ENCODE measurements at places on chromosomes 1 and 21. TPM values are rescaled to one million over a fixed set of nuclear protein-coding genes. Genes with fewer than 3 reads are reported as not detected.

DNA sequence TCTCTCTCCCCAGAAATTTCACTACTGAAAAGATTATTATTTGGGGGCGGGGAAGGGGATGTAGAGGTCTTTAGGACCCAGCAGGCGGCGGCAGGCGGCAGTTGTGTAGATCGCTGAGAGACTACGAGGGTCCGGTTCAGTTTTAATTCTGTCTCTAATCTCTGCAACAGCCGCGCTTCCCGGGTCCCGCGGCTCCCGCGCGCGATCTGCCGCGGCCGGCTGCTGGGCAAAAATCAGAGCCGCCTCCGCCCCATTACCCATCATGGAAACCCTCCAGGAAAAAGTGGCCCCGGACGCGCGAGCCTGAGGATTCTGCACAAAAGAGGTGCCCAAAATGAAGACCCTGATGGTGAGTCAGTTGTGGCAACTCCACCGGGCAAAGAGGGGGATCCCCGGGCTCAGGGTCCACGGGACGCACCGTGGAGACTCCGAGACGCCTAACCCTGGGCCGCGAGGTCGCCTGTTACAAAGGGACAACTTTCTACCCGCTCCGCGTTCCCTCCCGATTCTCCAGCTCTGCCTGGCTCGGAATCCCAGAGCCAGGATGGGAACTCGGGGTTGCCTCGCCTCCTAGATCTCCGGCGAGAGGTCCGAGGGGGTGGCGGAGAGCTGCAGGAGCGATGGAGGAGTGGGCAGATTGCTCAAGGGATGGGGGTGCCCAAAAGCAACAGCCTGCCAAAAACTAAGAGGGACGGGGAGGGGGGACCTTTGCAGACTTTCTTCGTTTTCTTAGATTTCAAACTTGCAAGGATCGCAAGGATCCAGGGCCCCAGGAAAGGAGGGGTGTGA is at the start of gene ST6GALNAC5:
Gene ST6GALNAC5 (plus strand): TSS at position 139 of the 789 bp plus-strand sequence.
- DNase-seq, result no peak

DNA sequence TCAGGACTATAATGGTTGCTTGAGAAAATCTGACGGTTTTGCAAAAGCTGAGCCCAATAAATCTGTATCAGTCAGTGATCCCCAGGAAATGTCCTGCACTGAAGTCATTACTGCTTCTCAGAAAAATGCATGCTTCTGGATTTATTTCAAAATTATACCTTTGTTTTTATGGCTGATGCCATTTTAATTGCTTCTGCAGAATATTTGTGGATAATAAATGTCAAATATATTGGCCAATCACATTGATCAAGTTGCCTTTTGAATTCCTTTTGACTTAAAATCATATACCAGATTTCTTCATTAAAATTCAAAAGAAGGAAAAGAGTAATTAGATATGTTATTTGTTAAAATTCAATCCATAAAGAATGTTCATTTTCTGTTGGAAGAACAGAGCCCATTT is 842.9 kb upstream of the ADGRL4 start:
- DNase-seq, result no peak

DNA sequence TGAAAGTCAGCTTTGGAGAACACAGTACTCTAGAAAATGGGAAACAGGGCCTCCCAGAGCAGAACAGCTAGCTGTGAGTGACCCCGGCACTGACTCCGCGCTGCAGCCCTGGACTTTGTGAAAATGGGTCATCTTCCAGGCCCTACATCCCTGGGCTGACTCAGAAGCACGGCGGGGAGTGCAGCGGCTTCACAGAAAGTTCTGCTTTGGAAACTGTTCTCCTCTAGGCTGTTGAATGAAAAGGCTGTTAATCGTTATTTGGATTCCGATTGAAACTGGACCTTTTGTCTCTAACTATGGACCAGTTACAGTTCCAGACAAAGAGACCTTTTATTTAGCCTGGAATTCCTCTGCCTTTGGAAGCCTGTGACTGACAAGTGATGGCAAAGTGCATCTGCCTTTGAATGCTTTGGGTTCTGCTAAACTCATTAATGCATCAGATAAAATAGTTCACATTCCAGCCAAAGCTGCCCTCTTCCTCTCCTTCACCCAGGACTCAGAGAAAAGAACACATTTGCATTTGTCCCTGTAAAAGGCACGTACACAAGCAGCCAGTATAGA is 144.9 kb upstream of the HOOK1 start:
- no peak for DNase-seq

- DNase-seq, result peak; percentile 86
Measured at GRCh38 chr21:41630249-41630648, 122.3 kb upstream of the TMPRSS2 start.

GRCh38 chr1:8541961-8542521 is 224.1 kb downstream of the SLC45A1 start:
- DNase-seq, result no peak

- DNase-seq, result no peak
Measured at GRCh38 chr1:2203671-2204414, 9.3 kb upstream of the FAAP20 start.

GRCh38 chr1:40532844-40533424 is 1.5 kb downstream of the ZNF684 start:
- DNase-seq, result peak; percentile 61

- DNase-seq, result no peak
Measured at GRCh38 chr21:42513151-42513984, at the start of gene SLC37A1. SLC37A1 (plus strand) TSS chr21:42513852; CDS start chr21:42518455, 4,603 bp downstream.

GRCh38 chr1:95660736-95661135 is 426.7 kb downstream of the RWDD3 start:
- no peak for DNase-seq

- no peak for DNase-seq
Measured at GRCh38 chr1:226957714-226958113, 17.6 kb downstream of the COQ8A start.

- no peak for DNase-seq
Measured at GRCh38 chr1:31568895-31569595, 7.3 kb upstream of the TINAGL1 start.

GRCh38 chr1:94542088-94542870 is 720 bp upstream of the F3 start:
- DNase-seq, result no peak

- DNase-seq, result no peak
Measured at GRCh38 chr1:10856863-10857598, 60.6 kb upstream of the CASZ1 start.

GRCh38 chr1:94125551-94126514 is 4.9 kb upstream of the ABCA4 start:
- DNase-seq, result no peak

DNA sequence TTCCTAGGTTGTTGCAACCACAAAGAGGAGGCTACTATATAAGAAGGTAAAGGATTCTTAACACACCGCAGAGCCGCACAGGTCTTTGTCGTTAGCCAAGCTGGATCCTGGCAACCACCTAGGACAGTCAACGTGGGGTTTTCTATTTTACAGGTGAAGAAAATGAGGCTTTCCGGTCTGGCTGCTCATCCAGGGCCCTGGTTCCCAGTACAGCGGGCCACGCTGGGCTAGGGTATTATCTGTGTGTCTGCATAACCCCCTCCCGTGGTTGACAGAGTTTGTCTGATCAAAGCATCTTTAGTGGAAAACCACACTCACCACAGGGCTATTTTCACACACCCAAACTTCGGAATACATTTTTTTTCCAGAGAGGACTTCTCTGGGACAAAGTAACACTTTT is 39.0 kb upstream of the PDE9A start:
- no peak for DNase-seq

DNA sequence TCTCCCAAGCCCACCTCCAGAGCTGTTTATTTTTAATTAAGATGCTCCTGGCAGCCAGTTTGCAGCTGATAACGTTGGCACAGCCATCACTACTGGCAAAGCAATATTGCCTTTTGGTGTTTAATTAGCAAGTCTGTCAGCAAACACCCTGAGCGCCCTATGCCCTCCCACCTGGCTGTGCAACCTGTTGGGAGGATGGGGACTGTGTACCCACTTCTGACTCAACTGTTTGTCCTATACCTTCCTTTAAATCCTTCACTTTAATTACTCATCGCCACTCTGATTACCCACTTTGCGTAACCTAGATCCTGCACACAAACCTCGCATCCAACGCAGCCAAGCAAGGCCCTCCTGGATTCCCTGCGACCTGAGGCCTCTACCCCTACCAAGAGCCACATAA is 67.1 kb downstream of the BCAR3 start:
- no peak for DNase-seq

GRCh38 chr1:201681375-201681774 is 142.4 kb downstream of the NAV1 start:
- DNase-seq, result no peak

GRCh38 chr1:176220100-176220689 is 13.1 kb upstream of the COP1 start:
- no peak for DNase-seq

DNA sequence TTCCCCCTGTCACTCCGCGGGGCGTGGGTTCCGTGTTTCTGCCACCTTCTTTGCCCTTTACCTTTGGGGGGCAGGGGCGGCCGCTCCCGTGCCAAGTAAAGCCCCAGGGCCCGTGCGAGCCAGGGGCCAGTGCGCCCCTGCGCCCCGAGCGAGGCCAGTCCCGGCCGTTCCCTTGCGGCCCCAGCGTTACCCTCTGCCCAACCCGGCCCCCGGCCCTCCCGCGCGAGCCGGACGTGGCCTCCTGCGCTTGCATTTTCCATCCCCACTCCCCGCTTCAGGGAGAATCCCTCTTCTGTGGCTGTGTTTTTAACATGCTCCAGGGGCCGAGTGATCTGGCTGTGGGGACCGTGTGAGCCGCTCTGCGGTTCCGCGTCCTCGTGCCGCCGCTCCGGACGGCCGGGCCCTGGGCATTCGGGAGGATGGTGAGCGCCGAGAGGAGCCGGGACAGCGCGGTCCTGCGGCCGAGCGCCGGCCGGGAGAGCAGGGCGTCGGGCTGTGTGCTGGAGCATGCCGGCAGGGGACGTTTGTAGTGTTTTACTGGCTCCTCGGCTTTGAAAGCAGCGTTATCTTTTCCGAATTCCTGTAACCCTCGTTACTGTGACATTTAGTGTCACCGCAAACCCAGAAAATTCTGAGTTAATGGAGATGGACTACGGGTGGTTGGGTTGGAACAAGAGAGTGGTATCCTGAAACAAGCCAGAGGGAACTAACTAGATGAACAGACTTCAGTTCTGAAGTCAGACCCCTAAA is 1.0 kb downstream of the GALNT2 start:
- no peak for DNase-seq

- no peak for DNase-seq
Measured at GRCh38 chr1:201982082-201982622, 296 bp upstream of the RNPEP start.

DNA sequence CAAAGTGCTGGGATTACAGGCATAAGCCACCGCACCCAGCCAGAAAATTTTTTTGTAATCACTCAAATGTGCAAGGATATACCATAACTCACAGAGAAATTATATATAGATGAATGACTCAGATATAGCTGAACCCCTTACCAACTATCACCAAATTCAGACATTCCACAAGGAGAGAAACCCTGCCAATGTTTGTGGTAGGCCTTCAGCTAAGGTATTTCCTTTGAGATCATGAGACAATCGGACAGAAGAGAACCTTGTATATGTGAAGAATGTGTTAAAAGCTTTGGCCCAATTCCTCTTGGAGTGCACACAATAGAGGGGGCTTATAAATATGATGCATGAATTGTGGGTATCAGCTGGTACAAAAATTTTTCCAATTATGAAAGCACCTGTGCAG is 50.7 kb downstream of the ZNF684 start:
- no peak for DNase-seq

GRCh38 chr21:37564924-37565529 is 198.5 kb downstream of the DYRK1A start:
- DNase-seq, result no peak

DNA sequence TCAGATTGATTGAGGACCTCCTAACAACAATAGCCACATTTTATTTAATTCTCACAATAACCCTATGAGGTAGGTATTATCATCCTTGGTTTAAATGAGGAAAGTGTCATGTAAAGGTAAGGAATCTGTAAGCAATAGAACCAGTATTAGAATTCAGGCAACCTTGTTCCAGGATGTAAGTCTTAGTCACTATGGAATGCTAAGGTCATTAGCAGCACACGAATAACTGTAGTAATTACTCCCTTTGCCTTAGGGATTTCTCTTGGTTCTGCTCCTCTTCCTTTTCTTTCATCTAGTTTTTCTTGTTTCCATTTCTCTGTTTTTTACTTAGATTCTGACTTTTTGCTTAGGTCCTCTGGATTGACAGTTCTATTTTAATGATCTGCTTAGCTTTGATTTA is 23.1 kb upstream of the ATP6V1G3 start:
- DNase-seq, result no peak

DNA sequence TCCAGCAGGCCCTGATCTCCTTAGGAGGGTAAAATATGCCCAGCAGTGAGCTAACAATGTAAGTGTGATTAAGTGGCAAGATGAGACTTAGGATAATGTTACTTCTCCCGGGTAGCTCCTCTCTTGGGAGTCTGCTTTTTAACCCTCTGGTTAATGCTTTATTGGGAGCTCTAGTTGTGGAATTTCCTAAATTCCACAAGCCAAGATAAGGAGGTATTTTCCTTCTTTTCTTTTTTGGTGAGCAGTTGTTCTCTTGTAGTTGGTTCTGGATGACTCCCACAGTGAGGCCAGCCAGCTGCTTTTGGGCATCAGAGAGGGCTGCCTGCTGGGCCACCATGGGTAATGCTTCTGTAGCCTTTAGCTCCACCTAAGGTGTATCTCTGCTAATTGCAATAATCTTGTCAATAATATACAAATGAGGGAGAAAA is 19.3 kb downstream of the C1orf52 start:
- no peak for DNase-seq

- no peak for DNase-seq
Measured at GRCh38 chr1:9822897-9823692, 670 bp downstream of the CLSTN1 start.

- no peak for DNase-seq
Measured at GRCh38 chr1:201845331-201846083, 16.6 kb downstream of the IPO9 start.

- DNase-seq, result no peak
Measured at GRCh38 chr1:75276385-75276784, 142.2 kb downstream of the LHX8 start.

DNA sequence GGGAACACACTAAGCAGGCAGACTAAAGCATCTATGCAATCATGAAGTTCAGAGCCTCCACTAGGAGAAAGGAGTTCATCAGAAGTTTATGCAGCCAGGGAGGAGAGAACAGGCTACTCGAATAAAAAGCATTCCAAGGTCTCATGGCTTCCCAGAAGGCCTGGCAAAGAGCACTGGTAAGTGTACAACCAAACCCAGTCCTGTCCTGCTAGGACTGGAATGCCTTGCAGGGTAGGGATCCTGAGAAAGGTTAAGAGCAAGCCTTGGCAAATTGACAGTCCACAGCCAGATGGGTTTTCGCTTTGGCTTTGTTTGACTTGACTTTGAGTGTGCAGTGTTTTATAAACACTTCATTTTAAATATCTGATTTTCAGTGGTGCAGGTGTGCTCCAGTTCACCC is 133.6 kb upstream of the ATP1B1 start:
- no peak for DNase-seq

RHBDL2 gene
- 7.1 TPM for total RNA-seq

CTH gene
- 4.7 TPM for total RNA-seq

PLOD1 gene
- 156 TPM for total RNA-seq

CELA2A gene
- 0.72 TPM for total RNA-seq

AKNAD1 gene
- total RNA-seq, result 0.26 TPM

CRYBG2 gene
- total RNA-seq, result 0.64 TPM

KAZN gene
- total RNA-seq, result 6.6 TPM

CD1C gene
- not detected for total RNA-seq

UCK2 gene
- total RNA-seq, result 91.2 TPM

PRKAA2 gene
- 11.1 TPM for total RNA-seq

ANGPTL3 gene
- not detected for total RNA-seq

IGSF3 gene
- total RNA-seq, result 9.3 TPM

RAVER2 gene
- 15.1 TPM for total RNA-seq

GJB4 gene
- total RNA-seq, result not detected

SH3D21 gene
- 18.9 TPM for total RNA-seq
